Stimulated activated CD8-positive, alpha-beta memory T cell treated with anti-CD3 and anti-CD28 coated beads, Interleukin-2, amount 100 ng/mL, for 1 hour (primary cell): ENCODE measurements at places on chromosomes 2 and 18.

- no peak for DNase-seq
Observed at GRCh38 chr18:23588836-23589560, 2.7 kb upstream of the NPC1 start.

DNA sequence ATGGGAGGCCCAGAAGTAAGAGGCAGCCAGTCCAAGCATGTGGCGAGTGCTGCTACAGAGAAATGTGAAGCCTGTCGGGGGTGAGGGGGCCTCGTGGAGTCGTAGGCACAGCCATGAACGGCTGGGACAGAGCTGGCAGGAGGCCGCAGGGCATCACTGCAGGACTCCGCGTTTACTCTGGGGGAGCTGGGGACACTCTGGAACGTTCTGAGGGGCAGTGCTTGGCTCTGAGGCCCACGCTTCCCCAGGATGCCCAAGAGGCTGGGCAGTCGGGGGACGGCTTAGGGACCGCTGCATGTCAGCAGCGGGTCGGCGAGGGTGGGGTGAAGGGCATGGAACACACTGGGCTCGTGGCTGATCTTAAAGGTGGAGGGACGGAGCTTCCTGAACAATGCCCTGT lies 6.6 kb downstream of the TMEM18 start:
- DNase-seq = no peak

DNA sequence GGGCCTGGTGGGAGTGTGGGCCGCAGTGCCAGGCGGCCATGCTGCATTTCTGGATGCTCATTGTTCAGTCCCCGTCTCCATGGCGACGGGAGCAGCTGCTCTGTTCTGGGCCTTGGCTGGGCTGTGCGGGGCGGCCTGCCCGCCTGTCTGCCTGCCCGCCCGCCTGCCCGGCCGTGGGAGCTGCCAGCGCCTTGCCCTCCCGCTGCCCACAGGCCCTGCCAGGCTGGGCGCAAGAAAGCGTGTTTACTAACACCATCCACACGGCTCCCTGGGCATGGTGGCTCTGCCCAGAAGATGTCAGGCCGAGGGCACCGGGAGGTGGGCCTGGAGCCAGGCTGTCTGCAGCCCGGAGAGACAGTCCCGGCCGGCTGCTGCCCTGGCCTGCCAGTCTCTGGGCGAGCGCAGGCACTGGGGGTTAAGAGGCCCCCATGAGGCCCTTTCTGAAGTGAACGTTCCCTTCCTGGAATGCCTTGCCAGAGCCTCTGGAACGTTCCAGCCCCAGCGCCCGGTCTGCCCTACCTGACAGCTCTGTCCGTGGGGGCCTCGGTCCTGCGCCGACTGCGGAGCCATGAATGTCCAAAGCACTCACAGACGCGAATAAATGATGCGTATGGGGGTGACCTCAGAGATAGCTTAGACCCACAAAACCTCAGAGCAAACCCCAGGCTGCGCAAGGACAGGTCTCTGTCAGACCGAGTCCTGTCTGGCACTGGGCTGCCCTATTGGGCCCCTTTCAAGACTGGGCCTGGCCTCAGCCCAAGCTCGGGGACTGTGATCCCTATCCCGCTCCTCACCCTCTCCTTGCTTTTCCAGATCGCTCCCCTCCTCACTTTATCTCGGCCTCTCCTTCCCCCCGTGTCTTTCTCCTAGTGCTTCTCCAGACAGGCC lies 44.3 kb downstream of the MYCN start:
- DNase-seq = no peak

DNA sequence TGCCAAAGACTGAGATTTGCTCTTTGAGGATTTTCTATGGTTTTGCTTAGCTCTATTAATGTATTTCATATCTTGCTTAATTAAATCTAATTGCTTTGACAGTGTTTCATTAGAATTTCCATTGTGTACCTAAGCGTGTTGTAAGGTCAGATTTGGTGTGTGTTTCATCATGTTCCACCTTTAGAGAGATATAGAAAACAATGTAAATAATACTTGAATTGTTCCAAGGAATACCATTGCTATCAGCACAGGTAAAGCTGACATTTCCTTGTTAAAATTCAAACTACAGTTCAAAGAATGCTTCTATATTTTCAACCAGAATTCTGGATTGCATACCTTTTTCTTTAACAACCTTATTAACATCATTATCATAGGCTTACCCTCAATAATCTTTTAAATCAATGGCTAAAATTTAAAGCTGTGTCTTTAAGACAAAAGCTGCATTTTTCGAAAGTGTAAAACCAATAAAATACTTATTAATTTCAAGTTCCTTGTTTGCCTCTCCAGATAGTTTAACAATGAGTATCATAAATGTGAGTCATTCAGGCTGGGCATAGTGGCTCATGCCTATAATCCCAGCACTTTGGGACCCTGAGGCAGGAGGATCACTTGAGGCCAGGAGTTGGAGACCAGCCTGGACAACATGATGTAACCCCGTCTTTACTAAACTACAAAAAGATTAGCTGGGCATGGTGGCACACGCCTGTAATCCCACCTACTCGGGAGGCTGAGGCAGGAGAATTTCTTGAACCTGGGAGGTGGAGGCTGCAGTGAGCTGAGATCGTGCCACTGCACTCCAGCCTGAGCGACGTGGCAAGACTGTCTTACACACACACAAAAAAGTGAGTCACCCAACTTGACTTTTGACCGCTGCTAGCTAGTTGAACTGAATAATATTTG lies 188.0 kb upstream of the PKDCC start:
- DNase-seq = no peak

DNA sequence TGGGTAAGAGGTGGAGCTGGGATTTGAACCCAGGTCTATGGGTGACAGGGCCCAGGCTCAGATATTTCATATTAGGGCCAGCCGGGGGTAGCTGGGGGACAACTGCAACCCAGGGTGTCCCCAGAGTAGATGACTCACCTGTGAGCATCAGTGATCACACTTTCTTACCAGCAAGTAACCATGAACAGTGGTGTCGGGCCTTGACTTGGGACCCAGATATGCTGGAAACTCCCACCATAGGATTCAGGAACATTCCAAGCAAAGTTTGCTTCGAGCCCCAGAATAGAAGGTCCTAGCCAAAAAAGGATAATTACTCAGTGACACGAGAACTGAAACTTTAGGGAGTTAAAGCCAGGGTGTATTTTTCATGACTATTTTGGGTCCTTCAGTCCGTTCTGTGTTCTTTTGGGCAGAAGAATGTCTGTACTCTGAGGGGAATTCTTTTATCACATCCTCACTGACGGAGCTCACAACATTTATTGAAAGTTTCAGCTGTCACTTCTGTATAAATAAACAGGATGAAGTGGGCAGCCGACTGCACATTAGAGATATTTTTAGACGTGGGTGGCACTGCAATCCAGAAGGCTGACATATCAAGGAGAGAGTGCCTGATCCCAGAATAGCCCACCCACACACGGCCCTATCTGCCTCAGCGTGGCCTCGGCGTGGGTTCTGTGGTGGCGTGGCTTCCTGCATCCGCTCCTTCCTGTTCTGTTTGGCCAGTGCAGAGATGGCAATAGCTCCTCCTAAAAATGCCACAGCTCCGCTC lies 45.6 kb downstream of the RAMP1 start:
- no peak for DNase-seq

GRCh38 chr2:203569677-203570316 lies 34.7 kb upstream of the RAPH1 start:
- no peak for DNase-seq

- DNase-seq = no peak
Observed at GRCh38 chr2:70583091-70583490, 29.5 kb upstream of the TGFA start.

DNA sequence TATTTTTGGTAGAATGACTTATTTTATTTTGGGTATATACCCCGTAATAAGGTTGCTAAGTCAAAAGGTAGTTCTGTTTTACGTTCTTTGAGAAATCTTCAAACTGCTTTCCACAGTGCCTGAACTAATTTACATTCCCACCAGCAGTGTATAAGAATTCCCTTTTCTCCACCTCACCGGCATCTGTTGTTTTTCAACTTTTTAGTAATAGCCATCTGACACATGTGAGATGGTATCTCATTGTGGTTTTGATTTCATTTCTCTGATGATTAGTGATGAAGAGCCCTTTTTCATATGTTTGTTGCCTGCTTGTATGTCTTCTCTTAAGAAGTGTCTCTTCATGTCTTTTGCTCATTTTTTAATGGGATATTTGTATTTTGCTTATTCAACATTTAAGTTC lies 215.2 kb upstream of the TFPI start:
- no peak for DNase-seq

DNA sequence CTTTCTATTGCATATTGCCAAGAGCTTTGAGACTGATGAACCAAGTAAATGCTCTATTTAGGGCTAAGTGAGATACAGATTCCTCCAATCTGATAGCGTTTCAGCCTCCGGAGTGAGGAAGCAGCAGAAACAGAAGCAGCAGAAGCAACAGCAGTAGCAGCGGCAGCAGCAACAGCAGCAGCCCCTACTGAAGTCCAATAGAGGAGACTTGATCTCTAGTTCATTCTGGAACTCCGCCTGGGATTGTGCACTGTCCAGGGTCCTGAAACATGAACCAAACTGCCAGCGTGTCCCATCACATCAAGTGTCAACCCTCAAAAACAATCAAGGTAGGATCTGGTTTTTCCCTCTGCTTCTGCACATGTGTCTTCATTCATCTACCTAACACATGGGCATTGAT lies at the start of gene DPP10:
Gene DPP10 (plus strand): TSS at position 132 of the 400 bp plus-strand sequence.
- no peak for DNase-seq

- no peak for DNase-seq
Observed at GRCh38 chr2:164554487-164554886, 66.8 kb downstream of the GRB14 start.
